ENCODE measurements at places on chromosomes 4 and X.
A peak's percentile ranks its signal among the peaks of the same experiment; 100 is the strongest.

- no peak overlapping the region for H3K27ac ChIP-seq
- no peaks in the 10 kb centered on the region for H3K4me1 ChIP-seq
- H3K27me3 ChIP-seq, result no peaks in the 10 kb centered on the region
- no peak for DNase-seq
- no peak overlapping the region for H3K4me3 ChIP-seq
Measured at GRCh38 chrX:71171110-71171801, 26.6 kb downstream of the NLGN3 start.

DNA sequence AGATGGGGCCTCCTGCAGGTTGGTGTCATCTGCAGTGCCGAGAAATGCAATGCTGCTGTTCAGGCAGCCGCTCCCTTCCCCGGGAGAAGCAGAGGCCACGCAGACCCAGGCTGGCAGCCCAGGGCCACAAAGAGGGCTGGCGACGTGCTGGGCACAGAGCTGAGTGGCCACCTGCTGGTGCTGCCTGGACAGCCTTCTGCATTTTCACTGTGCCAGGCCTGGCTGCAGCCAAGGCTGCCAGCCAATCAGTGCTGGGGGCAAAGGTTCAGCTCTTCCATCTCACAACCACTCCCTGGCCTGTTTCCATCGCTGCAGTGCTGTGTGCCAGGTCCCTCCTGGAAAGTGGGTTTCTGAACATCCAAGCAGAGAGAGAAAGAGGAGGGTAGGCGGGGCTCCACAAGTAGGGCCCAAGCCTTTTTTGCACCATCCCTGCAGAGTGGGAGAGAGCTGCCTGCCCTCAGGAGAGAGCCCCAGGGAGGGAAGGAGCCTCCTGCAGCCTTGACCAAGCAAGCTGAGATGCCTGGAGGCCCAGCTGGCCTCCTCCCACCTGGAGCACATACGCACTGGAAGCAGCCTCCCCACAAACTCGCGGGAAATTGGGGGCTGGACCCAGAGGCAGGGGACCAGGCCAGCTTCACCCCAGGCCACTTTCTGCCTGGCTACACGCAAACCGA is 20.1 kb downstream of the ADRA2C start:
- peak; percentile 49 for DNase-seq
- H3K4me3 ChIP-seq, result no peak overlapping the region
- H3K36me3 ChIP-seq, result no peaks in the 10 kb centered on the region
- H3K4me1 ChIP-seq, result no peaks in the 10 kb centered on the region

- no peak for DNase-seq
- H3K4me1 ChIP-seq, result no peaks in the 10 kb centered on the region
Measured at GRCh38 chr4:181536811-181537434, 706.3 kb upstream of the TENM3 start.

DNA sequence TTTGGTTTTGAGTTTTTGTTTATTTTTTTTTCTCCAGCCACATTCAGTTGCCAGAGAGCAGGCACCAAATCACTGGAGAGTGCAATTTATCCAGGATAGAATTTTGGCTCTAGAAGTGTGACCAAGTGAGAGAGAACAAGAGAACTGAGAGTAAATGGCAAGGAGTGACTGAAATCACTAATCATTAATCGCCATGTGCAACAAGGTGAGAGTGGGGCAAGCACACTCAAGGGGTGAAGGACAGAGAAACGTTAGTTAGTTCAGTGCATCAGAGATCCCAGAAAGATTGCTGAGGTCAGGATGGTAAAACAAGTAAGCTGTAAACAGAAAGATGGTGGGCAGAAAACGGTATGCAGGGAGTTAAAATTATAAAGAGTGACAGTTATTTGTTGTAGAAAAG is 17.8 kb upstream of the ASIC5 start:
- no peak for DNase-seq
- H3K27ac ChIP-seq, result no peak overlapping the region
- no peaks in the 10 kb centered on the region for H3K36me3 ChIP-seq
- no peak overlapping the region for H3K4me3 ChIP-seq
- no peaks in the 10 kb centered on the region for H3K27me3 ChIP-seq

DNA sequence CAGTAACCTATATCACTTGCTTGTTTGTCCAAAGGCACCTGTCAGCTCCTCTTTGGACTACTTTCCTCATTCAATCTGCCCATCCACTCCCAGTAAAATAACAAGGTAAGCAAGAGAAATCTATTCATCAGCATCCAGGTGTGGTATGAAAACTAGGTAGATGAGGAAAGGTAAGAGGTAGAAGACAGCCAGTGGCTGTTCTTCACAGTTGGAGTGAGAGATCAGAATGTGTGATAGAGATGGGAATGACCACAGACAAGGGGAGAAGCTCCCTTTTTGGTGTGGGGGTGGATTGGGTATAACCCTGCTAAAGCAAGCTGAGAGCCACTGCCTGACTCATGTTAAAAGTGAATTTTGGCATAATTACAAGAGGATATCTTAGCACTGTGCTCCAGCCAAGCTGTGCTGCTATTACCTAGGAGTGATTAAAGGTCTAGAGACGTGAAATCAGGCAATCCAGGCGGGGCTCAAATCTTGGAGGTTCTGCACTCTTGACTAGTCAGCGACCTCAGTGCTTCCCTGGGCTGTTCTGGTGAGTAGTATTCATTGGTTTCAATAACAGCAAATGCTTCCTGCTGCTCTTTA is 28.1 kb upstream of the RASL11B start:
- no peaks in the 10 kb centered on the region for H3K36me3 ChIP-seq
- H3K27me3 ChIP-seq, result no peaks in the 10 kb centered on the region
- H3K4me3 ChIP-seq, result no peak overlapping the region
- H3K27ac ChIP-seq, result no peak overlapping the region
- no peak for DNase-seq

- no peaks in the 10 kb centered on the region for H3K27me3 ChIP-seq
- no peaks in the 10 kb centered on the region for H3K36me3 ChIP-seq
- H3K27ac ChIP-seq, result no peak overlapping the region
- no peaks in the 10 kb centered on the region for H3K4me1 ChIP-seq
- DNase-seq, result no peak
Measured at GRCh38 chr4:59381591-59381990, 1818.5 kb upstream of the ADGRL3 start.
